Spleen (tissue), 13 donors: ENCODE measurements at places on chromosomes 11 and 22. TPM values are rescaled to one million over a fixed set of nuclear protein-coding genes. Genes with fewer than 3 reads are reported as not detected.

SLC22A8 gene
- polyA plus RNA-seq = not detected

ARFIP2 gene
- 23.4 TPM for polyA plus RNA-seq

MOGAT2 gene
- 0.20 TPM for polyA plus RNA-seq

SMTN gene
- 47.0 TPM for polyA plus RNA-seq

NAV2 gene
- polyA plus RNA-seq = 0.48 TPM

CST6 gene
- 0.76 TPM for polyA plus RNA-seq

TMPRSS13 gene
- polyA plus RNA-seq = 1.9 TPM

SYT12 gene
- polyA plus RNA-seq = 0.05 TPM

OR52E8 gene
- polyA plus RNA-seq = not detected

LMO2 gene
- polyA plus RNA-seq = 36.0 TPM

NRXN2 gene
- polyA plus RNA-seq = 0.61 TPM

ARL2 gene
- polyA plus RNA-seq = 110 TPM

TSGA10IP gene
- 0.06 TPM for polyA plus RNA-seq

ANGPTL5 gene
- not detected for polyA plus RNA-seq

SMTNL1 gene
- not detected for polyA plus RNA-seq

MYO7A gene
- polyA plus RNA-seq = 11.3 TPM

TMEM151A gene
- 0.02 TPM for polyA plus RNA-seq

KRTAP5-7 gene
- not detected for polyA plus RNA-seq

MB gene
- polyA plus RNA-seq = 5.0 TPM

RIN1 gene
- 7.8 TPM for polyA plus RNA-seq

PDGFD gene
- 3.9 TPM for polyA plus RNA-seq

ZNRF3 gene
- 0.30 TPM for polyA plus RNA-seq

CFL1 gene
- 562 TPM for polyA plus RNA-seq

WNT11 gene
- polyA plus RNA-seq = 0.67 TPM

APOL6 gene
- 7.3 TPM for polyA plus RNA-seq

PANX2 gene
- polyA plus RNA-seq = 0.11 TPM

OR8A1 gene
- polyA plus RNA-seq = not detected

MAPK8IP2 gene
- polyA plus RNA-seq = 0.29 TPM

SPDYC gene
- not detected for polyA plus RNA-seq
